ENCODE measurements at places on chromosomes 5 and 9.
A peak's percentile ranks its signal among the peaks of the same experiment; 100 is the strongest.

- DNase-seq, result no peak
These were observed 19.8 kb upstream of the SPTAN1 start for GRCh38 chr9:128532581-128532980.

DNA sequence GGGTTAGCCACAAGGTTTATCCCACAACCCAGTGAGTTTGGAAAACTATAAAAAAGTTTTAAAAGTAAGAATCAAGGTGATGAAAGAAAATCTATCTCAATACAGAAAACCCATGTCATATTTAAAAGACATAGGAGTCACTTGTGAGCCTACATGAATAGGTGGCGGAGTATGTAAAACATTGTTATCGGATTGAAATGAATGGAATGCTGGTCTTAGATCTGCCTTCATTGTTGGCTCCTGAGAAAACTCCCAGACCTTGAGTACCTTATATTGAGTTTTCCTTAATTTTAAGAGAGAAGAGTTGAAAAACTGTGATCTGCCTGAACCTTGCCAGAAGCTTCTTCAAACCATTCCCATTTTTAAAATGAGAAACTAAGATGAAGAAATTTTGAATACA lies 551.1 kb downstream of the EFNA5 start:
- DNase-seq, result no peak

DNA sequence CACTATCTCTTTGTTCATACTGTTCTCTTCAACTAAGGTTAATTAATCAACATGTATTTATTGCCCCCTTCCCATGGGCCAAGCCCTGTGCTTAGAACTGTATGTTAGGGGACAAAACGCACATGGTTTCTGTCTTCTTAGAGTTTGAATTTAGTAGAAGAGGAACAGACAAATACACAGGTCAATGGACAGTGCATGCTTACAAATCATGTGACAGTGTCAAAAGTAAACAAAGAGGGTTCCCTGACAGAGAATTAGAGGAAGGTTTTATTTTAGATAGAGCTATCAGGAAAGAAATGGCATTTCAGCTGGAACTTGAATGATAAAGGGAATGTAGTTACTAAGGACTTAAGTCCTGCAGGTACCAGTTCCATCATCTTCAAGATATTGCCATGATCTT lies 145.2 kb upstream of the CCDC152 start:
- DNase-seq, result no peak

DNA sequence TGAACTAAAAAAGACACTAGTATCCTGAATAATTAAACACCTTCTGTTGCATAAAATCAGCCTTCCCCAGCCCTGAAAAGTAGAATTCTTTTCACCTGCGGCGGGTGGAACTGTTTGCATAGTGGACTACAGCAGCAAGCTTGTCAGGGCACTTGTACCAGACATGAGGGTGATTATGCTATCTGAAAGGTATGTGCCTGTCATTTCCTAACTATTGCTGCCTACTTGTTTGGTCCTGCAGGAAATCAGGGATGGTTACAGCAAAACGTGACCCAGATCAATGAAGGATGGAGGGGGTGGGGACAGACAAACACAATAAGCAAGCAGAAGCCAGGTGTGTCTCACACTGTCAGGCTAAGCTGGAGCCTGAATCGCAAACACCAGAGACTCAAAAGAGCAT lies 385.6 kb downstream of the MLLT3 start:
- no peak for DNase-seq

DNA sequence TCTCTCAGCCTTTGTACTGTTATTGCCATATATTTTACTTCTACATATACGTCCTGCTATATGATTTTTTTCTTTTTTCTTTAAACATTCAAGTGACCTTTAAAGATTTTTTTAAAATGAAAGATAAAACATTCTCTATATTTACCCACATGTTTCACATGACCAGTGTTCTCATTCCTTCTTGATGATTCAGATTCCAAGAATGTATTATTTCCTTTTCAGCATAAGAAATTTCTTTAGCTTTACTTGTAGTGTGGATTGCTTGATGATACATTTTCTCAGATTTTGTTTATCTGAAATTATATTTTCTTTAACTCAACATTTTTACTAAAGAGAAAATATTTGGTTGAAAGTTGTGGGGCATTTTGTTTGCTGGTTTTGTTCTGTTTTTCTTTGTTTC lies 792.1 kb downstream of the BRINP1 start:
- DNase-seq, result no peak

- no peak for DNase-seq
These were observed 461.3 kb downstream of the EBF1 start for GRCh38 chr5:158638396-158638795.

GRCh38 chr5:78475370-78475769 lies 115.0 kb downstream of the SCAMP1 start:
- DNase-seq, result no peak

GRCh38 chr5:61330341-61330844 lies 1.7 kb upstream of the ZSWIM6 start:
- no peak for DNase-seq

DNA sequence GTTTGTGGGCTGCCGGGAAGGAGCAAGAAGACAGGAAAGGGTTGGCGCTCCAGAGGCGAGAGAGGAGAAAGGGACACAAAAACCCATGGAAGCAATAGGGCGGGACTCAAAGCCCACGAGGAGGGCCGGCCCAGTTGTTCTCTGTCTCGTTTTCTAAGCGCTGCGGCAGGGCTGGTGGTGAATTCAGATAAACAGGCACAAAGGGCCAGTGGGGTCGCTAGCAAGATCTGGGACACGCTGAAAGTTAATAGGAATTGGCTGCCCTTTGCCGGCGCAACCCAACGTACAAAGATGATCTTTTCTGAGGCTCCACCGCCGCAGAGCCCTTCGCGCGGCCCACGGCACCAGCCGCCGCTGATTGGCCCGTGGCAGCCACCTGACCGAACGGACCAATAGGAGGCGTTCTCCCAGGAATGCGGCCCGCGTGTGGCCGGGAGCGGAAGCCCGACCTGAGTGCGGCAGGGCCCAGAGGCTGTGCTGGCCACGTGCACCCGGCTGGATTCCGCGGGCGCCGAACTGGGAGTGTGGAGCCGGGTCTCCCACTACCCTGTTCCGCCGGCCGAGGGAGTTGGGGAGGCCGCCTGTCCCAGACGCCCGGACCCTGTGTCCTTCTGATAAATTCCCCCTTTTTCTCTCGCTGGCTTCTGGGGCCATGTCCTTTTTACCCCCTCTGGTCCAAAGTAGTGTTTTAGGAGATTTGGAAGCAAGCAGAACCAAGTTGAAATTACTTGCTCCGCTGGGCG lies 16.8 kb upstream of the NSD1 start:
- peak; percentile 59 for DNase-seq

- no peak for DNase-seq
These were observed 36.3 kb downstream of the SLC12A7 start for GRCh38 chr5:1075555-1075881.

DNA sequence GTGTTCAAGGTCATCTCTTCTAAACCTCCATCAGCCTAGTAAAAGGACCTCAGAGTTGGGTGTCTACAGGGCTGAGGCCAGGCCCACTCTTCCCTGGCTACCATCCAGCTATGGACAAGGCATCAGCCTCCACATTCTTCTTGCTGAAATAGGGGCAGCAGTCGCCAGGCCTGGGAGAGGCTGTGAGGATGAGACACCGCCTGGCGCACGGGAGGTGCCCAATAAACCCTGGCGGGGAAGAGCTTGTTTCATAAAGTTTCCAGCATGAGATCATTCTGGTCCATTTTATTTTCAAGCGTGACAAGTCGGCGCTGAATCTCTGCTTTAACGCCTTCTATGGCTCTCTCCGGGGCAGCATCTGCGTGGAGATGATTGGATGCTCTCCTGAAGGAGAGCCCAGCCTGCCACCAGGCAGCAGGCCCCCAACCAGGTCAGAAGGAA lies 153.4 kb downstream of the OLFM1 start:
- DNase-seq, result no peak

- no peak for DNase-seq
These were observed 759.3 kb upstream of the TYRP1 start for GRCh38 chr9:11933926-11934325.

DNA sequence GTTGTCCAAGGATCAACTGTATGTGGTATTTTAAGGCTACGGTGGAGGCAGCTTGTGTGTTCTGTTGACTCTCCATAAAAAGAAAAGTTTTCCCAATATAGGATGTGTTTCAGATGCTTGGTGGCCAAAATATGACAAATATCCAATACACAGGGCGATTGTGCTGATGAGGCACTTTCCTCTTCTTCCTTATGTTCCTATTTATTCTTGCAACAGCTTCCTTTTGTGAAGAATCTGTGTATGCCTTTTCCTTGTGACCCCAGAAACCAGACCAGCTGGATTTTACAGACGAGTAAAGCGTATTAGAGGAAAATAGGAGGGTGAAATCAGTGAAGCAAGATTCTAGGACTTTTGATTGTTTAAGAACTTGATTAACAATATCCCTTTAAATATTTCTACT lies 452.0 kb downstream of the DMAC1 start:
- DNase-seq, result no peak

- no peak for DNase-seq
These were observed at the start of gene PRRX2 for GRCh38 chr9:129665389-129665775. Gene PRRX2 (plus strand): TSS chr9:129665647. CDS start chr9:129665868, 221 bp downstream.

GRCh38 chr5:178427576-178428197 lies 162.5 kb downstream of the COL23A1 start:
- no peak for DNase-seq

DNA sequence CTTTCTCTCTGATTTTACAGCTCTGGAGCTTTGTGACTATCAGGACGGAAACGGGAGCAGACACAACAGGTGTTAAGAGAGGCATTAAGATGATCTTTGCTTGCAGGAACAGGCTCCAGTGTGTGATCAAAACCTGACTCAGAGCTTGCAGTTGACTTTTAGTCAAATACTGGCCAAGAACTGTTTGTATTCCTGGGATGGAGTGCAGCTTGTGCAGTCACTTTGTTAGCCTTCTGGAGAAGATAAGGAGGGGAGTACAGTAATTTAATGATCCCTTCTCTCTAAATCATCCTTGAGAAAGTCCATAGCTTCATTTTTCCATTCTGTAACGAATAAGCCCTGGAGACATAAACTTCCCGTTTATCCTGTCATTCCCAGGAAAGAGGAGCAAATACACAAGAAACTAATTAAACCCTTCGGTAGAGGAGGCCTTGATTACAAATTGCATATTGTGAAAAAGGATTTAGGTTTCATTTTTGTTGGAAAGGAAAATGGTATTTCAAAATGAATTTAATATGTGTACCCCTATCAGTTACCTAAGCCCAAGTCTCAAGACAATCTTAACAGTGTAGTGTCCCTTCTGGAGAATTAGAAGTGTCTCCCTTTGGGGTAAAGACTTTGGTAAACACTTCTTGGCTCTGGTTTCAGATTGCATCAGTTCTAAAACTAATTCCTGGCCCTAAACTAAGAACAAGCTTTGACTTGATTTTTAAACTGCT lies 3.1 kb upstream of the STOM start:
- DNase-seq, result no peak

DNA sequence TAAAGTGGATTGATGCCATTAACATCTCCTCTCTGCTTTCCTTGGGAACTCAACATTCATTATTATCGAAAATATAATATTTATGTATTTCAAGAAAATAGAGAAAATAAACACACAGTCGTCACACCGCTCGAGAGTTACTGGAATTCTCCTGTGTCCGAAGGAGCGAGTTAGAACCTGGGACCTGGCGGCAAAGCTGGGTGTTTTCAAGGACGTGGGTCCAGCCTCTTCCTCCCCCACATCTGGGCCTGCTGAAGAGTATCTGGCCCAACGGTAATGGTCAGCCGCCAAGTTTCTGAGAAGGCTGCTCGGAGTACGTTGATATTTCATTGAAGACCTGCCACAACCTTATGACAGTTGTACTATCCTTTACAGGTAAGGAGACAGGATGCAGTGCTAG lies 47.9 kb downstream of the IRX2 start:
- DNase-seq, result no peak

DNA sequence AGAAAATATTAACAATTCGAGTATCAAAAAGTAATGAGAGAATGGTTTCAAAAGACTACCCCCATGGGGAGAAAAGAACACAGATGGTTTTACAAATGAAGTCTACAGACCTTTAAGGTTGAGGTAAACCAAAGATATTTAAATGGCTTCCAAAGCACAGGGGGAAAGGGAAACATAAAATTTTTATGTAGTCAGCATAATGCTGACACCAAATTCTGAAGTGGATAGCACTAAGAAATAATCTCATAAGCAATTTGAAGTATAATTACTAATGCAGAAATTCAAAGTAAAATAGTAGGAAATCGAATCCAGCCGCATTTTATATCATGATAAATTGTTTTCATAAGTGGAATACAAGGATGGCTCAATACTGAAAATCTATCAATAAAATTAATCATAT lies 30.3 kb upstream of the SPATA31C2 start:
- no peak for DNase-seq

- no peak for DNase-seq
These were observed 140.0 kb upstream of the OTULINL start for GRCh38 chr5:14441641-14442040.

- DNase-seq, result no peak
These were observed 56.8 kb downstream of the GLIS3 start for GRCh38 chr9:4243113-4243512.

GRCh38 chr9:121562301-121562700 lies 62.7 kb upstream of the GGTA1 start:
- no peak for DNase-seq

DNA sequence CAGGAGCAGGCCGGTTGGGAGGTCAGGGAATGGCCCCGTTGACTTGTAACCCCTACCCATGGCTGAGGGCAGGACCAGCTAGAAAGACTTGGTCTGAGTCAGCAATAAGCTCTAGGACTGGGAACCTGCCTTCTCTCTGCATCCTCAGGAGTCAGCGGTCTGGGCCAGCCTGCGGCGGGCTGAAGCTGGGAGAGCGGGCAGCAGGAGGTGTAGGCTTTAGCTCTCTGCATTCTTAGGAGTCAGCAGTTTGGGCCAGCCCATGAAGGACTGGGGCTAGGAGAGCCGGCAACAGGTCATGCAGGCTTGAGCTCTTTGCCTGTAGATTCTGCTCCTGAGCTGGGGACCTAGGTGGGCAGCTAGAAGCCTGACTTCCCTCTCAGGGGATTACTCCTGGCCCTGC lies 6.4 kb upstream of the SMIM32 start:
- DNase-seq, result no peak

DNA sequence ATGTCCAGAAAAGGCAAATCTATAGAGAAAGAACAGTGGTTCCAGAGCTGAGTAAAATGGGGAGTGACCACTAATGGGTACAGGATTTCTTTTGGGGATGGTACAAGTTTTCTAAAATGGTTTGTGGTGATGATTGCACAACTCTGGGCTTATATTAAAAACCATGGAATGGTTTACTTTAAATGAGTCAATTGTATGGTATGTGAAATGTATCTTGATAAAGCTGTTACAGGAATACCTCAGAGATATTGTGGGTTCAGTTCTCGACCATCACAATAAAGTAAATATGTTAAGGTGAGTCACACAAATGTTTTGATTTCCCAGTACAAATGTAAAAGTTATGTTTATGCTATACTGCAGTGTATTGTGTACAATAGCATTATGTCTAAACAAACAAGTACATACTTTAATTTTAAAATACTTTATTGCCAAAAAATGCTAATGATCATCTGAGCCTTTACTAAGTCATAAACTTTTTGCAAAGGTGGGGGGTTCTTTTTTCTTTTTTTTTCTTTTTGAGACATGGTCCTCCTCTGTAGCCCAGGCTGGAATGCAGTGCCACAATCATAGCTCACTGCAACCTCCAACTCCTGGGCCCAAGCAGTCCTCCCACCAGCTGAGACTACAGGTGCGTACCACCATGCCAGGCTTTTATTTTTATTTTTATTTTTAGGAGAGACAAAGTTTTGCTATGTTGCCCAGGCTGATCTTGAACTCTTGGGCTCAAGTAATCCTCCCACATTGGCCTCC lies 65.9 kb downstream of the SHOC1 start:
- no peak for DNase-seq

Measured in stimulated activated CD4-positive, alpha-beta T cell treated with anti-CD3 and anti-CD28 coated beads, Interleukin-1b, Interleukin-23, amount 100 ng/mL, for 24 hours (primary cell).